HTR-8/SVneo (cell line): ENCODE measurements at places on chromosomes 2 and 18.

GRCh38 chr2:220503431-220503830 lies 876.0 kb downstream of the SLC4A3 start:
- no peak for DNase-seq

- DNase-seq = no peak
Observed at GRCh38 chr2:240214790-240215675, 74.6 kb upstream of the OTOS start.

GRCh38 chr2:7094231-7094741 lies 177.1 kb downstream of the RNF144A start:
- no peak for DNase-seq

GRCh38 chr18:7678801-7679200 lies 111.7 kb downstream of the PTPRM start:
- no peak for DNase-seq

GRCh38 chr2:12207491-12207890 lies 461.1 kb downstream of the LPIN1 start:
- no peak for DNase-seq

- no peak for DNase-seq
Observed at GRCh38 chr2:181231886-181232621, 225.1 kb upstream of the ITGA4 start.

- no peak for DNase-seq
Observed at GRCh38 chr2:44674473-44675284, 266.8 kb upstream of the SIX3 start.

DNA sequence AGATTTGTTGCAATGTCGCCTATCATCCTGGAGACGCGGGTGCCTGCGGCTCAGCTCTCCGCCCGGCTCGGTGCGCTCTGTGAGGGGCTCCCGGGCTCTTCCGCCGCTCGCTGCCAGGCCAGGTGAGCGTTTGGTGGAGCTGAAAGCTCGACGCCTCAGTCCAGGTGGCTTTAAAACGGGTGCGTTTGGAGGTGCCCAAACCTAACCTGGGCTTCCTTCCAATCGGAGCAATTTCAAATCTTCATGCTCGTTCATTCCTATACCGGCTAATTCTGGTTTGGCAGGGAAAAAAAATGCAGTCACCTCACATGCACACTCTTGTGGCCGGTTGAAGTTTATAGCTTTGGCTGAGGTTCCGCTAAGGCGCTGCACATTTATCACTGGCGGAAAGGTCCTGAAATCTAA lies at the start of gene SLC16A14:
Gene SLC16A14, minus strand, starts transcription at position 274 of the 405 bp plus-strand sequence. CDS start 9,572 bp downstream, outside the sequence.
- peak; percentile 37 for DNase-seq

DNA sequence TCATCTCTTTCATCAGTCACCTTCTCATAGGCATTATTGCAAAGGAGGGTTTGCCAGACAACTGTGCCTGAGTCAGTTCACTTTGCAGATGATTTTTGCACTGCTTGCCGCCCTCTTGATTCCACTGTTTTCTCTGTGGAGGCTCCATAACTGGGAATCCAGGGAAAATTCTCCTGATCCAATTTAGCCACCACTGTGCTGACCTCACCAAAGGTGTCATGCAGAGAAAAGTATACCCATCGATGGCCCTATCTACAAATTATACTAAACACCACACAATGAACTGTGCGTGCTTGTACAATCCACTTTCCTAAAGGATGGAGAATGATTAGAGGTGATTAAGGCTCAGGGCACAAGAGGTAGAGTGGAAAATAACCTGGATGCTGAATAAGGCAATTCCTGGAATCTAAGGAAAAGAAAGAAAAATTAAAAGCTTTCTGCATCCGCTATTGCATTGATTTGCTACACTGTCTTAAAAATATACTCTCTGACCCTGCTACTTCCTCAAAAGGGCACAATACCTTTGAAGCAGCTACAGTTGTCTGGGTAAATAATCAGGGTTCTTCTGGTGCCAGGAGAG lies 409.4 kb downstream of the RIT2 start:
- DNase-seq = no peak

DNA sequence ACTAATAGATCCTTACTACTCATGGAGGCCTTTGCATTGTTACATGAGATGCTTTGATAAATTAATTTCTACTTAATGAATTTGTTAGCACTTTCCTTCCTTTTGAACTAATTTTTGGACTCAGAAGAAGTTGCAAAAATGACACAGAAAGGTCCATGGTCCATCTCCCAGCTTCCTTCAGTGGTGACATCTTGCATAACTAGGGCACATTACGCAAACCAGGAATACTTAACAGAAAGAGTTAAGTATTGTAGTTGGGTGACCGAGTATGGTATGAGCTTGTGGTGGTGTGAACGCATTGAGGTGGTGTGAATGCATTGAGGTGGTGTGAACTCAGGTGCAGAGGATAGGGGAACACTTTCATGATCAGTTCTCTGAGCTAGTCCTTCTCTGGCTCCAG lies 151.1 kb upstream of the TWIST2 start:
- DNase-seq = no peak

- no peak for DNase-seq
Observed at GRCh38 chr2:120732506-120733237, 3.0 kb upstream of the GLI2 start.

GRCh38 chr18:69071680-69072079 lies 273.8 kb downstream of the CCDC102B start:
- no peak for DNase-seq

DNA sequence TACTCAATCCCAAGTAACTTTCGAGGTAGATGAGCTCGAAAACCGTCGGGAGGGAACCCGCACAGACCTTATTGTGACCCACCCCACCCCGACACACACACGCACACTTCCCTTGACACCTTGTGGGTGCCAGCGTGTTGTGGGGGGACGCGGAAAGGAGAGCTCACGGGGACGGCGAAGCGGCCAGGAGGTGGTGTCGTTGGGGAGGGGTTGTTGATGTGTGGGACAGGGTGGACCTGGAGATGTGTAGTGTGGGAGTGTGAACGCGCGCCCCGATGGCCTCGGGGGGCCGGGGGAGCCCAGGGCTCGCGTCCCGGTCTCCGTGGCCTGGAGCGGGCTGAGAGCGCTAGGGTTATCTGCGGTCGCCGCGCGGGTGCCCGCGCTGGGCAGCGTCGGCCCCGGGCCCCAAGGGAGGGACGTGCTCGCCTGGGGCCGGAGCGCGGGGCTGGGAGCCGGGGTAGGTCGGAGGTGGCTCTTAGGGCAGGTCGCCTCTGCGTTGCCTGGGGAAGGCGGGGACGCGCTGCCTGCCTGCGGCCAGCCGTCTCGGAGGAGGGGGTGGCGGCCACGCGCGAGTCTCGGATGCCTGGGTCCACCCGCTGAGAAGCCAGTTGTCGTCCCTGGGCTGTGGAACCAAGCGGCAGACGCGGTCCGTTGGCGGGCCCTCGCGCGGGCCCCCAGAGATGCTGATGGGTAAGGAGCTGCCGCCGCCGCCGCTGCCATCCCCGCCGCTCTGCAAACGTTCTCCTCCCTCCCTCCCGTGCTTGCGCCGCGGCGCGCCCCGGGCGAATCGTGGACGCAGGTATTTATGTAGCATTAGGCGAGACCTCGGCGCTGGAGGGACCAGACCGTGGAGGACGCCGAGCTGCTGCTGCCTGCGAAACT lies 1.6 kb downstream of the KLHL29 start:
- DNase-seq = peak; percentile 21

- no peak for DNase-seq
Observed at GRCh38 chr2:154233231-154233630, 361.5 kb downstream of the GALNT13 start.

- DNase-seq = no peak
Observed at GRCh38 chr18:58576638-58577251, 52.1 kb downstream of the ALPK2 start.

DNA sequence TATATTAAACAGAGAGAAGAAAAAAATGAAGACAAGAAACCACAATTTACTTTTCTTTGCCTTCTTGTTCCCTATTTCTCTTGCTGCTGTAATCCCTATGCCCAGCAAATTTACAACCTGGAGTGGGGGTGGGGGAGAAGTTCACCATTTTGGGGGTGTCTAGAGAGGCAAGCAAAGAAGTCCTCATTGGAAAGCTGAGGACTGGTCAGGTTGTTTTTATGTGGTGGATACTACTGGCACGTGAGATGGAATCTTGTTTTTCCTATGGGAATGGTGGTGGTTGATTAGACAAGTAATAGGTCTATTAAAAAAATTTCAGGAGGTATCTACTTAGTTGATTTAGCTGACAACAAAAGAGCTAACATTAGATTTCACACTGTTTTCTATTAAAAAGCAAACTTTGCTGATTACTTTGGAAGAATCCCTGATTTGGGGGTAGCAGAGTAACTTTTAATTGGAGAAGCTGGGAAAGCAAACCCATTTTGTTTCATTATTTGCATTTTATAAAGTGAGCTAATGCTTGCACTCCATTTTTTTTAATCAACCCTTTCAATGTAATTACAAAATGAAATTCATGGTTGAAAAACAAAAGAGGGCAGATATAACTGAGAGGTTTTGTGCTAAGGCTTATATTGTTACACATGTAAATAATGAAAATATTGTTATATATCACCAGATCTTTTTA lies 6.0 kb downstream of the POU3F3 start:
- no peak for DNase-seq

- DNase-seq = no peak
Observed at GRCh38 chr2:181218401-181218821, 238.0 kb downstream of the UBE2E3 start.

DNA sequence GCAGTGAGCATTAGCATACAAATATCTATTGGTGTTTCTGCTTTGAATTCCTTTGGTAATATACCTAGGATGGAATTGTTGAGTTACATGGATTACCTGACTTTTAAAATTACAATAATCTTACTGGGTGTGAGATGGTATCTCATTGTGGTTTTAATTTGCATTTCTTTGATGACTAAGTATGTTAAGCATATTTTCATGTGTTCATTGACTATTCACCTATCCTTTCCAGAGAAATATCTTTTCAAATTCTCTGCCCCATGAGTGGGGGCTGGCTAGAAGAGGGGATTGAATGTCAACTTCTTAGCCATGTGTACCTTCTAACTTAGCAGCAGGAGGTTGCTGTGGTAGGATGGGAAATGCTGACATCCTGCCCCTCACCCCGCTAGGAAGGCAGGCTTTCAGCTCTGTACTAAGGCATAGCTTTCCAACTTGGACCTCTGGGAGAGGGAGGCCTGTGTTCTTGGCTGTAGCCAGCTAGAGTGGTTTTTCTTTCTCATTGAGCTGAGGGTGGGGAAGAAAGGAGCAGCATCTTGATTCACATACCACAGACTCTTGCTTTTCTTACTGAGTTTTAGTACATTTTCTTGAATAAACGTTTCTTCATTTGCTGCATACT lies 63.3 kb upstream of the TTC27 start:
- DNase-seq = no peak

GRCh38 chr2:50956886-50957285 lies 75.0 kb downstream of the NRXN1 start:
- DNase-seq = no peak

DNA sequence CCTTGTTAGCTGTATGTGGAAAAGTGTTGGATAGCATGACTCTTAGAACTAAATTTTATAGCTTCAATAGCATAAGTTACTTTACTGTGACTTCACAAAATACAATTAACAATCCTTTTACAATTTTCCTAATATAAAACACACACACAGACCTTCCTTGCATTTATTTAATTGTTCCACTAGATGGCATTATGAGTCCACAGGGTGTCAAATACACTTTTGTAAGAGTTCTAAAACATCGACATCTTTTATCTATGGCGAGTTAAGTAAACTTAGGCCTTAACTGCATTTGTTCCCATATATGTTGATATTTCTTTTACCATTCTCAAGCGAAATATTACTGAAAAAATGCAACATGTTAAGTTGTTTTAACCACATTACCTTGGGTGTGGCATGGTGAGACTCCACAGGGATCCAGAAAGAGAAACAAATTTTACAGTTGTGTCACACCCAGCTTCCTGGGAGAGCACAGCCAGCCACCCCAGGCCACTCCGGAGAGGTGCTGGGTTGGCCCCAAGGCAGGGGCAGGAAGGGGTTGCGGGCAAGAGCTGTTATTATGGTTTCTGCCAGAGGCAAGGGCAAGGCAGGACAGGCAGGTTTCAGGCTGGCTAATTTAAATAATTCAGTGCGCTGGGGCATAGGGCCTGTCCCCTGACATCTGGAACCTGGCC lies 312.4 kb upstream of the MC4R start:
- no peak for DNase-seq

- DNase-seq = no peak
Observed at GRCh38 chr2:219309278-219309677, at the start of gene PTPRN. Gene PTPRN (minus strand): TSS chr2:219309401. CDS start chr2:219309332, 69 bp downstream.

DNA sequence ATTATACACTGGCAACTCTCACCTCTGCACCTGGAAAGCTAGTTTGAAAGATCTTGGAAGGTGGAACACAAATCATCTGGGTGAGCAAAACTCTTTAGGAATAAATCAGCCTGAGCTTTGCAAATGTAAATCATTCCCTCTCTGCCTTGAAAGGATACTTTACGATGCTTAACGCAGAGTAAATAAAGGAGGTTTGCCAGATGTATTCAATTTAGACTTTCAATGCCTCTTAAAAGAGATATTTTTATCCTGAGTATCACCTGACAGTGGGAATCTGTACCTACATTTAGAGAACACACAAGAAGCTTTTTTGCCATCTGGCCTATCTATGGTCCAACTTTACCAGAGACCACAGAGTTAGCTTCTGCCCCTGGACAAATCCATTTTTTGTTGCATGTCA lies 983.2 kb upstream of the CDH2 start:
- DNase-seq = no peak

- peak; percentile 31 for DNase-seq
Observed at GRCh38 chr2:176473177-176473576, 203.9 kb downstream of the MTX2 start.

- DNase-seq = no peak
Observed at GRCh38 chr2:119531292-119531691, 7.0 kb upstream of the SCTR start.

- DNase-seq = no peak
Observed at GRCh38 chr2:28155086-28155485, 237.6 kb upstream of the FOSL2 start.

DNA sequence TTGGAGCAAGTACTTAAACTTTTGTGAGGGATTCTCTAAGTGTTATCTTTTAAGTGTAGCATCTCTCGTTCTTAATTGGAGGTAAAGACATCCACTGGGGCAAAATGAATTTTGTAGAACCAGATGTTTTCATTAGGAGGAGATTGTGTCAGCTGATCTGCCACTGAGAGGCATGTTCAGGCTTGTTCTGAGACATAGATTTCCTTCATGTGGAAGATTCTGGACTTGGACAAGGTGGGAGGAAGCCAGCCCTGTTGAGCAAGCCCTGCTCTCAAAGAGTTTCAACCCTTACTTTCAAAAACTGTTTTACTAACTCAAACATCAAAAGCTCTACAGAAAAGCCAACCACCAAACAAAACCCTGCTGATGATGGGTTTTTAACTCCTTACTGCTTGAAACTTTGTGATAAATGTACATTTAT lies 6.5 kb downstream of the MAP4K4 start:
- DNase-seq = peak; percentile 50
